Upper lobe of left lung (tissue), 6 donors: ENCODE measurements at places on chromosomes 16 and 17. TPM values are rescaled to one million over a fixed set of nuclear protein-coding genes. Genes with fewer than 3 reads are reported as not detected.

Gene HOXB3
- total RNA-seq: 9.5 TPM

Gene ASGR1
- total RNA-seq: 1.1 TPM

Gene MEOX1
- not detected for total RNA-seq

Gene PIPOX
- 1.6 TPM for total RNA-seq

Gene PLA2G10
- total RNA-seq: 4.2 TPM

GRCh38 chr16:58684001-58684353 is 593 bp downstream of the SLC38A7 start:
- no peak for DNase-seq

DNA sequence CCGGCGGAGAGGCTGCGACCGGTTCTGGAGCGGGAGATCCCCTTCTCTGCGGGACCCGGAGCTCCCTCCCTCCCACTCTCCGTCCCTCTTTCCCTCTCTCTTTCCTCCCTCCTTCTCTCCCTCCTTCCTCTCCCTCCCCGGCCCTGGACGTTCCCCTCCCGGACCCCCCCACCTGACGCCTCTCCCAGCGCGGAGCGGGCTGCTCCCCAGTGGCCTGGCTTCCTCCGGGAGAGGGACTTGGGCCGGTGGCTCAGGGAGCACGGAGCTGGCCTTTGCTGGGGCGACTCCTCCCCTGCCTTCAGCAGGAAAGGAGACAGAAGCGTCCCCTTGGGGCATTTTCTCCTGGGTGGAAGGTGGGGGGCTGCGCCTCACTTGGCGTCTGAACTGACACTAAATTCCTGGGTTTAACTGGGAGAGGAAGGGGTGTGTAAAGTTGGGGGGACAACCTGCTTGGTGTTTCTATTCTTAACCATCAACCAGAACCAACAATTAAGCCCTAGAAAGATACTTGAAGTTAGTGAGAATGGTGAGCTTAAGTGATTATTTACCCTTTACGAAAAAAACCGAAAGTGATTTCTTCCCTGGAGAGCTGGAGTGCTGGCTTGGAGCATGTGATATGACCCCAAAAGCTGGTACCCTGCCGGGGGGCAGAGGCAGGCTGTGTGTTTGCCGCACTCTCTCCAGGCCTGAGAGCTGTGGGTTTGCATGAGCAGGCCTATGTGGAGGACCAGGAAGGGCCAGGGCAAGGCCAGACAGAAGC is 775 bp downstream of the SPIRE2 start:
- no peak for DNase-seq

GRCh38 chr16:24667244-24667764 is 62.1 kb upstream of the TNRC6A start:
- no peak for DNase-seq

- DNase-seq: peak; percentile 80
Measured at GRCh38 chr16:50309527-50310307, 43.4 kb downstream of the ADCY7 start.

DNA sequence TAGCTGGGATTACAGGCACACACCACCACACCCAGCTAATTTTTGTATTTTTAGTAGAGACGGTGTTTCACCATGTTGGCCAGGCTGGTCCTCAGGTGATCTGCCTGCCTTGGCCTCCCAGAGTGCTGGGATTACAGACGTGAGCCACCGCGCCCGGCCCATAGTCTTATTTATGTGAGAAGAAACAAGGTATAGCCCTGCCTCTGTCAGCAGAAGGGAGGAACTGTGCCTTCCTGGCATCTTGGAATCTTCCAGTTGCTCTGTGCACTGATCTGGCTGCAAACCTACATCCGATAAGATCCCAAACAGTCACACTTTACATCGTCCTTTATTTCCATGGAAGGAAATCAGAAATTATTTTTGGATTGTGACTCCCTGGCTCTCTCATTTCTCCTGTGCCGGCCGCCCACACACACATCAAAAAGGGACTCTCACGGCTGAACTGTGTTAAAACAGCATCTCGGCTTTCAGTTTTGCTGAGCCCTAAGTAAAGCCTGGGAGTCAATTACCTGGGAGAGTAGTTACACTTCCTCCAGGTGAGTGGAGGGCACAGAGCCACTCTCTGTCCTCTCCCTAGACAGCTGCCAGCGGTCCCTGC is 23.3 kb downstream of the WIPI1 start:
- no peak for DNase-seq

DNA sequence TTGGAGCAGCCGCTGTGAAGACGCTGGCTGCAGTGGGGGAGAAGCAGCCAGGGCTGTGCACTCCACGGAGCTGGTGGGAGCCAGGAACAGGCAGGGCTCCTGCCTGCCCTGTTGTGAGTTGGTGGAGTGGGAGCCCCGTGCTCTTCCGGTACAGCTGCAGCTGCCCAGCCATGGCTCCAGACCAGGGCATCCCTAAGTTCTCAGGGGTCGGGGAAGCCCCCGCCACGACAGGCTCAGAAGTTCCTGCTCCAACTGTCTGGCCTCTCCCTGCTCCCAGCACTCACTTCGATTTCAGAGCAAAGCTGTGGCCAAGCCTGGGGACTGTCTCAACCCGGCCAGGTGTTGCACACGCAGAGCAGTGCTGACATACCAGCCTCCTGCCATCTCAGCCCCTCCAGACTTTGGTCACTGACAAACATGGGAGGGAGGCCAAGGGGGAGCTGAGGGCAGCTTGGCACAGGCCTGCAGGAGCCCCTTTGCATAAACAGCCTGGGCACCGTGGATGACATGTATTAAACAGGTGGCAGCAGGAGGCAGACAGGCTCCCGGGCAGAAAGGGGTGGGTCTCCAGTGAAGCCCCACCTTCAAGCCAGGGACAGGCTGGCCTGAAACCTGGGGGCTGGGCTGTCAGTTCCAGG is 13.9 kb upstream of the KDM8 start:
- DNase-seq: no peak

DNA sequence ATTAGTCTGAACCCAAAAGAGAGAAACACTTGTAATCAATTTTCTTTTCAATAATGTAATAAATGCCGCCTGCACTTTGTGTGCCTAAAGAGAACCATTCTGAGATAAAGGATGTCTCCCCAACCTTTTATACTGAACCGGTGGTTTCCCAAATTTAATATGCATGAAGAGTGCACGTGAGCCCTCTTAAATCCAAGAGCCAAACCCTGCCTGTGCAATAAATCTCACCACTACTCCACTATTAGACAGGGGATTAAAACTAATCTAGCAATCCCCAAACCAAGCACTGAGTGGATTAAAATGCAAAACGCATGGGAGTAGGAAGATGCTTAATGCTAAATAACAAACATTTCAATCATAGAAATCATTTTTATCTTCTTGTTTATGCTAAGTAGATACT is 351.0 kb upstream of the PSMD7 start:
- DNase-seq: no peak

GRCh38 chr16:61480250-61480649 is 556.0 kb downstream of the CDH8 start:
- DNase-seq: no peak

DNA sequence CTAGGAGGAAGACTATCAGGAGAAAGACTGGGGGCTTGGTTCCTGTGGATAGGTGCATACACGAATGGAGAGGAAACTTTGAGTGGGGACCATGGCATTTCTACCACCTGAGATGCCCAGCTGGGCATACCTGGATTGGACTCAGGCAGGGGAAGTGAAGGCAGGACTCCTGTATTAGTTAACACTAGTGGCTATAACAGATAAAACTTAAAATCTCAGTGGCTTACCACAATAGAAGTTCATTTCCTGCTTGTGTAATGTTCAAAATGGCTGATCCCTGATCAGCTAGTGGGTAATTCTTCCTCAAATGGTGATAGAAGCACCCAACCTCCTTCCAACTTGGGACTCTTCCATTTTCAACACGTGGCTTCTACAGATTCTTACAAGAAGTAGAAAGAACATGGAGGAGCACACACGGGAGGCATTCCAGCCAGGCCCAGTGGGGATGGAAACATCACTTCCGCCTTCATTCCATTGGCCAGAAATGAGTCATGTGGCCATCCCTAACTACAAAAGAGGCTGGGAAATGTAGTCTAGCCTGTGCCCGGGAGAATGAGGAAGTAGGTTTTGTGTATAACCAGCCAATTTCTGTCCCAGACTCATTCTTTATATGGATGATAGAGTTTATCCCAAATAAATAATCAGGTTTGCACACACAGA is 112.1 kb downstream of the UTP18 start:
- peak; percentile 49 for DNase-seq

DNA sequence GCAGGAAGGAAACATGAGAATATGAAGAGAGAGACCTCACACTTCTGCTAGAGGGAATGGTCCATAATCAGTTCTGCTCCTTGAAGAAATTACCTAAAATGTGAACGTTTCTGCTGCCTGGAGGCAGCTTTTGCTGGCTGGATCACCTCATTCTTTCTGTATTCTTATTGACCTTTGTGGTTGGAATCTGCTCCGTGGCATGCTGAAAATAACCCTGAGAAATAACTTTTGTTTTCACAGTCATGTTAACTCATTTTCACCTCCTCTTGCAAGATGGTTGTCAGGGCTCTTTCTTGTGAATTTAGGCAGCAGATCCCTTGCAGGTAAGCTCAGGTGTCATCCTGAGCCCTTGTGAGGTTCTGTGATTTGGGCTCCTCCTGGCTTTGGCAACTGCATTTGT is 70.2 kb downstream of the IRF8 start:
- no peak for DNase-seq

- DNase-seq: no peak
Measured at GRCh38 chr16:53100889-53101288, 46.1 kb downstream of the CHD9 start.

GRCh38 chr16:11085916-11086315 is 141.6 kb downstream of the CLEC16A start:
- DNase-seq: no peak

DNA sequence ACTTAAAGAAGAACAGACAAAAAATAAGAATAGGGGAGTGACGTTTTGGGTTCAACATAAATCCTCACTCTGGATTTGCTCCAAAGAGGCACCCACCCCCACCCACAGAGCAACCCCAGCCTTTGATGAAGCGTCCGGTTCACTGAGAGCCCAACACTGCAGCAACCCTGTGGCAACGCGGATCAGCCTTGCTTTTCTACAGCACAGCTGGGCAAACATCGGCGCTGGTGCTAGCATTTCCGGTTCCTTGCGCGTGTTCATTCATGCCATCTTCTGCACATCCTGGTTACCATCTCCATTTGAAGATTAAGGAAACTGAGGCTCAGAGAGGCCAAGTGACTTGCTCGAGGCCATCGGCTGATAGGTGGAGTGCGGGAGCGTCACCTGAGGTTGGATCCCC is 8.7 kb upstream of the GINS2 start:
- no peak for DNase-seq

GRCh38 chr17:55340686-55341085 is 75.9 kb downstream of the HLF start:
- no peak for DNase-seq

DNA sequence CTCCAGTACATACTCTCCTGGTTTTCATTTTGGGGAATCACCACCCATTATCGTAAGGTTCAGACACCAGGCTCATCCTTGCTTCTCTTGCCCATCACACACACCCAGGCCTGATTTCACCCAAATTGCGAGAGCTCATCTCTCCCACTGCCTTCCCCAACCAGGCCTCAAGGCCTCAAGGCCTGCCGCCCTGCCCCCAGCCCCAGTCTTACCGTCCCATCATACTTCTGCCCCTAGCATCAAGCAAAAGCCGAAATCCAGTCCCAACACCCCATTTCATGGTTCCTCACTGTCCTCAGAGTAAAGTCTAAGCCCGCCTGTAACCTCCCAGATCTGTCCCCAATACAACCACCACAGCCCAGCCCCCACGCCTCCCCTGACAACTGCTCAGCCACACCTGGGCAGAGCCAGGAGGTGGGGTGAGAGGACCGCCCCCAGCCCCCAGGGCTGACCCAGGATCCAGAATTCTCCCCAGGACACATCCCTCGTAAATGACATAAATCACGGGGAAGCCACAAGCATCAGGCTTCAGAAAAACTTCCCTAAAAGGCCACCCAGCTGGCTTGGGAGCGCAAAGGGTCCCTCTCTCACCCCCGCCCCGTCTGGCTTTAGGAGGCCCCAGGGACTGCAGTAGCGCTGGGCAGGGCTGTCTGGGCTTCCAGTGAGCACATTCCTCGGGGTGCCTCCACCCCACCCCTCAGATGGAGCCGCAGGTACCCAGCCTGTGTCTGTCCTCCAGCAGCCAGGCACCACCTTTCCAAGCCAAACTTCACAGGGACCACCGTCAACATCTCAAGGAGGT is 9.6 kb upstream of the P2RX1 start:
- DNase-seq: no peak

- no peak for DNase-seq
Measured at GRCh38 chr17:18203308-18203707, 19.7 kb downstream of the ALKBH5 start.
